ENCODE measurements at places on chromosomes 13 and 19.

DNA sequence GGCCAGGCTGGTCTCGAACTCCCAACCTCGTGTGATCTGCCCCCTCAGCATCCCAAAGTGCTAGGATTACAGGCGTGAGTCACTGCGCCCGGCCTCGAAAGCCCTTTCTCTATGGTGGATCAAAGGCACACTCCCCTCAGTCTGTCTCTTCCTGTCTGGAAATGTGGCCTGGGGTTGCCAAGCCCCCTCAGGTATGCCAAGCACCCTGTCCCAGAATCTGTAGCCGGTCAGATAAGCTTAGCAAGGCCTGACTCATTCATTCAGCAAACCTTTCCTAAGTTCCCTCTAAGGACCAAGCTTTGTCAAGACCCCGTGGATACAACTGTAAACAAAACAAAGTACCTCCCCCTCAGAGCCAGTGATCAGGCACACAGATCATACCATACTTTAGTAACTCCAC is 14.1 kb downstream of the NUCB1 start:
- DNase-seq, result no peak

DNA sequence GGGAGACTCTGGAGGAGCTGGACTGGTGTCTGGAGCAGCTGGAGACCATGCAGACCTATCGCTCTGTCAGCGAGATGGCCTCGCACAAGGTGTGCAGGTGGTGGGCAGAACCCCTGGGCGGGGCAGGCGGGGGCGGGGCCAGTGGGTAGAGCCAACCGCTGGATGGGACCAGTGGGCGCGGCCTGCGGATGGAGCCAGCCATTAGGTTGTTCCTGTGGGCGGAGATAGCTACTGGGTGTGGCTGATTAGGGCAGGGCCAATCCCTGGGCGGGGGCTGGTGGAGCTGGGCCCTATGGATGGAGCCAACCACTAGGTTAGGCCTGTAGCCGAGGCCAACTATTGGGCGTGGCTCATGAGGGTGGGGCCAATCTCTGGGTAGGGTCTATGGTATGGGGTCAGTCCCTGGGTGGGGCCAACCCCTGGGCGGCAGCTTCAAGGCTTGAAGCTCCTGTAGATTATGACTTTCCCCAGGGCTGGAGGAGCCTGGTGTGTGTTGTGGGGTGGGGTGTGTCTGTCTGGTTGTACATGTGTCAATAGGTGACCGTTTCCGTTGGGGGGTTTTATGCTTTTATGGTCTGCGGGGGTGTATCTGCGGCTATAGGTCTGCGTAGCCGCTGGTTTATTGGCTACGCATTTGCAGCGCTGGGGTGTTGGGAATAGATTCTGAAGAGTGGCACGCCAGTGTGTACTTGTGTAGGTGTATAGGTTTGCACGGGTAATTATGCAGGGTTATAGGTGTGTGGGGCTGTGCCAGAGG is 30.7 kb downstream of the PDE4A start:
- DNase-seq, result no peak

DNA sequence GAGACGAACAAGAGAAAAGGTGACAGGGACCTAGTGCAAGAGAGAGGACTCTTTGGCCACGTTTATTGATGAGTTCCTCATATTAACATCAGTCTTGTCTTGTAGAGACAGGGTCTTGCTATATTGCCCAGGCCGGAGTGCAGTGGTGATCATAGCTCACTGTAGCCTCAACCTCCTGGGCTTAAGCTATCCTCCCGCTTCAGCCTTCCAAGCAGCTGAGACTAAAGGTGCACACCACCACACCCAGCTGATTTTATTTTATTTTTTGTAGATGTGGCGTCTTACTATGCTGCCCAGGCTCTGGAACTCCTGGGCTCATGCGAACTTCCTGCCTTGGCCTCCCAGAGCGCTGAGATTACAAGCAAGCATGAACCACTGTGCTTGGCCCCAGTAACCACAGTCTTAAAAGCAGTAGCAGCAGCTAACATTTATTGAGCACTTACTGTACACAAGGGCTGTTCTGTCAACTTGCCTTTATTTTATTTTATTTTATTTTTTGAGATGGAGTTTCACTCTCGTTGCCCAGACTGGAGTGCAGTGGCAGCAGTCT is 1.1 kb upstream of the SH2D3A start:
- no peak for DNase-seq

DNA sequence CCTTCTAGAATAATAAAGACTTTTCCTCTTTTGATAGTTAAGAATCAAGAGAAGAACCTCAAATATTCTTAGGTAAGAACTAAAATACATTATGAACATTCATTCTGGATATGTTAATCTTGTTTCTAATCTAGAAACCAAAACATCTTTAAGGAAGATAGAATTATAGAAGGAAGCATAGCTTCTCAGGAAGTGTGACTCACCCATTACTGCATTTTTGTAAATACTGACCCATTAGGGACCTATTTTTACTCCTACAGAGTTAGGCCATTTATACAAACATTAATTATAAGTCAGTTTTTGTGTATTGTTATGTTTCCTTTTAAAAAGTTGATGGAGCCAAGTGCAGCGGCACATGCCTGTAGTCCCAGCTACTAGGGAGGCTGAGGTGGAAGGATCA is 147.1 kb downstream of the NUFIP1 start:
- peak; percentile 64 for DNase-seq

DNA sequence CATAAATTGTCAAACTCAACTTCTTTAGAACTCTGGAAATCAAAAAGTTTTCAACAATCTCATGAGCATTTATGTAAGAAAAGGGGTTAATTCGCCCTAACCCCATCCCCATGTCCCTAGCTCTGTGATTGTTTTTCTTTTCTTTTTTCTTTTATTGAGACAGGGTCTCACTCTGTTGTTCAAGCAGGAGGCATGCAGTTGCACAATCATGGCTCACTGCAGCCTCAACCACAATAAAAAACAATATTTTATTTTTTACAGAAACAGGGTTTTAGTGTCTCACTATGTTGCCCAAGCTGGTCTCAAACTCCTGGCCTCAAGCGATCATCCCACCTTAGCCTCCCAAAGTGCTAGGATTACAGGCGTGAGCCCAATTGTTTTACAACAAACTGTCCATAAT is 16.7 kb downstream of the VWA8 start:
- DNase-seq, result no peak

GRCh38 chr19:45994456-45994997 is 740 bp upstream of the CCDC61 start:
- DNase-seq, result no peak

DNA sequence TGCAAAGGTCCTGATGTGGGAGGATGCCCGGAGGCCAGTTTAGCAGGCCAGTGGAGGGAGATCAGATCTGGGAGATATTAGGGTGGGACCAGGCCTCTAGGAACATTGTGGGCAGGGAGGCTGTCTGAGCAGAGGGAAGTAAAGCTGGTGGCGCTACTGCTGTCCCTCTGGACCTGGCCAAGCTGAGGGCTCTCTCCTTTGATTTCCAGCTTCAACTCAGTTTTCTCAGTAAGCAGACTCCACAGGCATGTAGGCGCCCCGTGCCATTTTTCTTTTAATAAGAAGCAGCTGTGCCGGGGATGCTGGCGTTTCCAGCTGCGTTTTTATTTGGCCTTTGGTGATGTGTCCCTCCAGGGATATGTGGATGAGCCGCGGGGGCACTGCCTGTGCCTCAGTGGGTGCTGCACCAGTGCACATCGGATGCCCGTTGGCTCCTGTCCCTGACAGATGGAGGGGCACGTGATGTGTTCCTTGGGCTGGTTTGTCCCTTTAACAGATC is 6.7 kb downstream of the DNM2 start:
- DNase-seq, result peak; percentile 40

DNA sequence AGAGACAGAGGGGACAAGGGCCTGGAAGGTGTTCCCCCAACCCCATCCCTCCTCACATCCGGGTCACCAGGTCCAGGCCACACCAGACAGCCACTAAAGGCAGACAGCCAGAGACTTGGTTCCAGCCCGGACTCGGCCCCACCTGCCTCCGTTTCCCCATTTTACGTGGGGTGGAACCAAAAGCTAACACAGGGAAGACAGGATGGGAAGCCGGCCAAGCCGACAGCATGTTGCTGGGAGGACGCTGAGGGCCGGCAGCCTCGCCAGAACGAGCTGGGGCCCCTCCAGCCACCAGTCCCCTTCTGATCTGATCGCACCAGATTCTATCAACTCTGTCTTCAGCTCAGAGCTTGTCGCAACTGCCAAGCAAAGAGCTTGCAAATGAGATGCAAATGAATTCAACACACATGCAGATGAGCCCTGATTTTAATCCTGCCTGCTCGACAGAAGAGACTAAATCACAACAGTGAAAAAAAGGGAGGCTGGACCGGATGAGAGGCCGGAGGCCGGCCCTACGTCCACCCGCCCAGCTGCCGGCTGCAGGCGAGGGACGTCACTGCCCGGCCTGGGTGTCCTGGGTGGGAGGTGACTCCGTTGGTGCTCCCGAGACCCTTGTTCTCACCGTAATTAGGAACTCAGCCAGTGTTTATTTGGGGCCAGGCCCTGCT is 17.5 kb upstream of the SHC2 start:
- DNase-seq, result no peak

DNA sequence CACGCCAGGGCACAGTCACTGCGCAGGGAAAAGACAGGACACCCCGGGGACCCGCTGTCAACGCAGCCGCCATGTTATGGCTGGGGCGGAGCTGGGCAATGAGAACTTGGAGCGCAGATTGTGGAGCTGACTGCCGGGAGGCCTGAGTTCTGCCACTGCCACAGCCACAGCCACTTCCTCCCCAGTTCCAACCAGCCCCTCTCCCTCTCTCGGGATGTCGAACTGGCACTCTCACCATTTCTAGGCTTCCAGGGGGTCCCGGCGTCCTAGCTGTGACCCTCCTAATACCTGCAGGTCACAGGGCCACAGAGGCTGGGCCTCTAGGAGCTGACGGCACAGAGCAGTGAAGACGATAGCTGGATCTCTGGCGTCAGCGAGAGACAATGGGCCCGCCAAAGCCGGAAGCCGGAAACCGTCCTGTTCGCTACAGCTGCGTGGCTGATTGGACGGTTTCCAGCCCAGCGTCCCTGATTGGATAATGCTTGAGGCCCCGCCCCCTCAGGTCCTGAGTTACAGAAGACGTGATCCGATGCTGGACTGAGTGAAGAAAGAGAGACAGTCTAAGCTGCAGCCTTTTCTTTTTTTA is at the start of gene ZNF506:
TSS of gene ZNF506 (minus strand) at position 385 of the 586 bp plus-strand sequence. CDS start at position 238, 147 bp downstream.
- peak; percentile 95 for DNase-seq

DNA sequence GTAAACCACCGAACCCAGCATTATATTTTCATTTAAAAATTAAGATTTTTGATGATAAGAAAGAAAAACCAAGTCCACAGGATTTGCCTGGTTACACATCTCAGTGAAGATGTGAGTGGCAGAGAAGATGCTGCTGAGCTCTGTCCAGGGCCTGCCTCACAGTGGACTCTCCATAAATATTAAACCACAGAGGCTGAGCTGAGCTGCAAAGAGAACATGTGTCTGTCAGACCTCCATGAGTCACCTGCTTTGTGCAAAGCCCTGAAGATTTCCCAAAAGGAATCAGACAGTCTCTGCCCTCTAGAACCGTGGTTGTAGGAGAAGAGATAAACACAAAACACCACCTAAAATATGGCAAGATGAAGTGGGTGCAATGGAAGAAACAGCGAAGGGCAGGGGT is 127.2 kb upstream of the TSC22D1 start:
- DNase-seq, result no peak

DNA sequence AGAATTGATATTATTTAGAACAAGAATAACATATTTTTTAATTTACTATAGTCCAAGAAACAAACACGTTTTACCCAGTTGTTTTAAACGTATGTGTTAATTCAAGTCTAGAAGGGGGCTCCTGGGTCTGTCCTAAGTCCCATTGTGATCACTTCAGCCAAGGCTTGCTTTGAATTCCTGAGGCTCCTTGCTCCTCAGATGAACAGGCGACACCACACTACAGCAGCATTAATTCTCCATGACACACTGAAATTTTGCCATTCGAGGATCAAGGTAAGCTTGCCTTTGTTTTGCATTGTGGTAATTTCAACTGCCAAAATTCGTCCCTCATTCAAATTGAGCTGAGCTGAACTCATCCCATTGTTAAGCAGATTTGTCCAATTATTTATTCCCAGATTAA is 1442.6 kb downstream of the SLITRK5 start:
- no peak for DNase-seq

DNA sequence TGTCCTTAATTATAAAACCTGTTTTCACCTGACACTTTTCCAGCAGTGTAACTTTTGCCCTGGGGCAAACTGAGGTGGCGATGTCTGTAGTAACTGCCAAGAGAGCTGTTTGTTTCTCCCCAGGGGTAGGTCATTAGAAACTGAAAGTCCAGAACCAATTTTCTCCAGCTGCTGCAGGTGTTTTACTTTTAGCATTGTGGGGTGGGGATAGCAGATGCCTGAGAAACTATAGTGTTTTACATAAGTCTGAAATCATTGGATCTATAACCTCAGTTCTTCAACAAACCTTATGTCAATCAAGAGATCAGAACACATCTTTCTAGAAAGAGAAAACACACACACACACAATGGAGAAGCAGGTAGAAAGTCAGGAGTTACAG is 92.7 kb downstream of the LHFPL6 start:
- no peak for DNase-seq

- DNase-seq, result peak; percentile 16
Observed at GRCh38 chr13:41144576-41144975, 12.0 kb upstream of the KBTBD6 start.

- no peak for DNase-seq
Observed at GRCh38 chr19:55276720-55277430, 3.0 kb downstream of the HSPBP1 start.

GRCh38 chr19:10760273-10760944 is 42.5 kb downstream of the DNM2 start:
- no peak for DNase-seq

DNA sequence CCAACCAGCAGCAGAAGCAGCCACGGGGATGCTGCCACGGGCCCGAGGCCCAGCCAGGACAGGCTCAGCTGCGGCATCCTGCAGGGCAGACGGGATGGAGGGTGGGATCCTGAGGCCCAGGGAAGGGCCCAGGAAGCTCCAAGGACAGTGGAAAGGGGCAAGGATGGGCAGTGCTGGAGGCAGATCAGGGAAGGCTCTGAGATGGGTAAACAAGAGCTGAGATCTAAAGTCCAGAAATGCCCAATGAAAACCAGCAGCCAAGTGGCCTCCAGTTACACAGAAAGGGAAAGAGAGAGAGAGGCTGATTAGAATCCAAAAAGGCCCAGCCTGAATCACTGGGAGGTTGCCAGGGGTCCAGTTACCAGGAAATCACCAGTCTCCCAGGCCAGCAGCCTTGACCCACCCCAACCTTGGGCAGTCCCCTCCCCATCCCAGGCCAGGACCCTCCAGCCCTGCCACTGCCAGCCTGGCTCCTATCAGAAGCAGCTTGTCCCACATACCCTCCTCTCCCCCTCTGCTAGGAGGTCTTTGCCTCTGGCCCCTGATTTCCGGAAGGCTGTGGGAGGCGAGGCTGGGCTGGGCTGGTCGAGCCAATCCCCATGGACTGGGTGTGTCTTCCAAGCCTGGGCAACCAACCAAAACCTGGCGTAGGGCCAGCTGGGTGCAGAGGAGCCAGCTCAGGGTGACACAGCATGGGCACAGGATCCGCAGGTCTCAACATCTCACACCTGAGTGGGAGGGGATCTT is at the start of gene CYP4F11:
TSS of gene CYP4F11 (minus strand) at position 198 of the 747 bp plus-strand sequence. CDS start at position 77, 121 bp downstream.
- DNase-seq, result no peak

GRCh38 chr13:105552078-105552477 is 983.4 kb downstream of the EFNB2 start:
- DNase-seq, result no peak

- no peak for DNase-seq
Observed at GRCh38 chr19:49781394-49781793, 14.6 kb downstream of the AP2A1 start.

Measured in fibroblast of the aortic adventitia (primary cell).